ENCODE measurements at places on chromosomes 3 and 15.

DNA sequence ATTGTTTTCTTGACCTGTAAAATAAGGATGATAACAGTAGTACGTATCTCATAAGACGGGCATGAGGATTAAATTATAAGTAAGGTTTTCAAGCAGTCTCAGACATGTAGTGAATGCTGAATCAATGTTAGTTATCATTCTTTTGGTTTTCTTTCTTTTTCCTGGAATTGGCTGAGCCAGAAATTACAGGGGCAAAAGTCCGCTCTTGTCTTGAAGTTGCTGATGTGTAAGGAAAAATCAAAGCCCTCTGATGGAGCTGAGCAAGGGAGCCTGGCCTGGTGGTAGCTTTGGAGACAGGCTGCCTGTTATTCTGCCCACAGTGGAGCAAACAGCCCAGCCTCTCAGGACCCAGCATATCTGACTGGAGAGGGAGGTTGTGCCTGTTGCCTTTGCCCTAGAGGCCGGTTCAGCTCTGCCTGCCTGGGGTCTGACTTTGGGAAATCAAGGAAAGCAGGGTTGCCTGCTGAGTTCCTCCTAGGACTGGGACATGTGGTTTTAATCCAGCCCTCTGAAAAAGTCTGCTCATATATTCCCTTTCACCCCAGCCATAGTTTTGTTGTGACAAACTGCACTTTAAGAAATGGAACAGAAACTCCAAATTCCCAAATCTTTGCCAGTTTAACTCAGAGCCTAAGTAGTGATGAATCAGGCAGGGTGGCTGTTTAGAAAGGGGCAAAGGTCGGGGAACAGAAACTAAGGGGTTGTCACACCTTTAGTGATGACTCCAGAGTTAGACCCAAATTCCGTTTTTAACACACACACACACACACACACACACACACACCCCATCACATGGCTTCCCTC lies 40.1 kb downstream of the GASK1A start:
- no peak for DNase-seq

- no peak for DNase-seq
Observed at GRCh38 chr15:89805241-89806209, 9.1 kb downstream of the ANPEP start.

DNA sequence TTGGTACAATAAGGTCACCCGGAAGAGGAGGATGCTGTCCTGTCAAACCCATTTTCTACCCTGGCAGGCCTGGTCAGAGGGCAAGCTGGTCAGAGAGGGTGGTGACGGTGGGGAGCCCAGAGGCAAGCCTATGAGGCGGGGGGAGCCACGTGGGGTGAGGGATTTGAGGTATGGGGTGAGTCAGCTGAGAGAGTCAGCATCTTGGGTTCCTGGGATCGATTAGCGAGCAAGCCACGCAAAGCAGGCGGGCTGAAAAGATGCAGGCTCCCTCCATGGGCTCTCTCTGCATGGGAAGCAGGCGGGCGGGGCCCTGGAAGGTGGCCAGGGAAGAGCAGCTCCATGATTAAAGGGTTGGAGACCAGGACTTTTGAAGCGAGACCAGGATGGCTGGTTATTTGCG lies 48.1 kb downstream of the MAGEF1 start:
- DNase-seq, result no peak

DNA sequence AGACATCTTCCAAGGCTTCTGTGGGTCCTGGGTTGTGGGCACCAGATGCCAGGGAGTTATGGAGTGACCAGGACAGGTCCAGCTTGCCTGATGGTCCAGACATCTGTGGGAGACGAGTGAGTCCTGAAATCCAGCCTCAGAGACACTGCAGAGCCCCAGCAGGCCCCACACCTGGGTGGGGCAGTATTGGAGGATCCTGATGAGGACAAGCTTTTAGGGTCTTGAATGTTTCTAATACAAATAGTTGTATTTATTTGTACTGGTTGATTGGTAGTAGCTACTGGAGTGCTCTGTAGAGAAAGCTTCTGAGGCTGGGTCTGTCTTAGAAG lies 67.5 kb upstream of the PRR23C start:
- no peak for DNase-seq

DNA sequence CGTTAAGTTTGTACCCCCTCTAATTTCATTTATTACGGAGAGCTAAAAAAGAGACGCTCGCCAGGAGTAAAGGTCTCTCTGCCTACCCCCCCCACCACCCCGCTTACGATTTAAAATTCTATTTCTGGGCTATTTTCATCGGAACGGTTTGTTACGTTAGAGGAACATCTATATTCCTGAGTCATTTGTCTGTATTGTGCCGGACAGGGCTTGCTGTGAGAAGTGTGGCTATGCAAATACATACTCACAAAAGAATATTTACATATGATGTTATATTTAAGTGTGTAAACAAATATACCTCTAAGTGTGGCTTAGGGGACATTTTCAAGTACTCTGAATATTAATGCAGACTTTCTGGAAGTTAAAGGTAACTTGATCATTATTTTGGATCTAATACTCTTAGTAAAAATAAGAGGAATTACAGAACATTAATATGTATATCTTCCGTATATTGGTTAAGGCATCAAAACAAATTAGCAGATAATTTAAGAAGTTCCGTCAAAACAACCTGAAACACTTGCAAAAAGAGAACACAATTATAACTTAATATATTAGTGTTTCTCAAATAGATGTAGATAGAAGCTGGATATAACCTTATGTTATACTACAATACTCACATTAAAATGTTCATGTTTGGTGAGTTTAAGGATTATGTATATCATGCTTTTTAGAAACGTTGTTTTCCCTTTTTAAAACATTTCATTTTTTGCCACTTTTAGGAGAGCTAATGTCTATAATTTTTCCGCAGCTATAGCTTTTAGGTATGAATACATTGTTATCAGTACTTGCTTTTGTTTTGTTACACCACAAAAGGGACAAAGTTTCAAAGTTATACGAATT lies 1.6 kb upstream of the SHOX2 start:
- no peak for DNase-seq

GRCh38 chr3:52228266-52228665 lies 2.8 kb upstream of the TLR9 start:
- DNase-seq, result no peak

DNA sequence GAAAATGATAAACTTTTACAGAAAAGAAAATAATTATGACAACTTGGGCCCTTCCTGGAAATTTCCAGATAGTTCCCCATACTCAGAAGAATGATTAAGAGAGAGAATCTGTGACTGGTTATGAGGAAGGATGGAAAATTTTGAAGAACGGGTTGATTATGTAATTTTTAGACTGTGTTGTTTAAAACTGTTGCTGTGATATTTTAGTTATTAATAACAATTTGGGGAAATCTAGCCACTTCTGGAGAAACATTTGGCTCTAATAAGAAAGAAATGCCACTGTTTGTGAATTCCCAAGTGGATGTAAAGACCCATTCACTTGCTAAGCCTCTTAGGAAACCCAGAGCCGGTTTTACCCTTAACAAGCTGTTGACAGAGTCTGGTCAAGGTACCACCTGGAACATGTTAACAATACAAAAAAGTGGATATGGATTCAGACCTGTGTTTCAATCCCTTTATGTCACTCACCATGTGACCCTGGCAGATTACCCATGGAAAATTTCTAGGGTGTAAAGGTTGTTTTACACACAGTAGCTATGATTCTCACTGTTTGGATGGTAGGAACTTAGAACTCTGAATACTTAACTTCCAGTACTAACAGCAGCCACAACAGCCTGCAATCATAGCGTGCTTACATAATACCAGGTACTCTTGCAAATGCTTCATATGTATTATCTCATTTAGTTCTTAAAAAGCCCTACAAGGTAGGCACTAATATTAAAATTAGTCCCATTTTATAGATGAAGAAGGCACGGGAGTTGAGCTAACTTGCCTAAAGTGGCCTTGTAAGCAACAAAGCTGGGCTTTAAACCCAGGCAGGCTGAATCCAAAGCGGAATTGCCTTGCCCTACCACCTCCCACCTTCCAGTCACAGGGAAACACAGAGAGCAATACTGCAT lies 32.0 kb downstream of the ZBTB38 start:
- DNase-seq, result no peak

DNA sequence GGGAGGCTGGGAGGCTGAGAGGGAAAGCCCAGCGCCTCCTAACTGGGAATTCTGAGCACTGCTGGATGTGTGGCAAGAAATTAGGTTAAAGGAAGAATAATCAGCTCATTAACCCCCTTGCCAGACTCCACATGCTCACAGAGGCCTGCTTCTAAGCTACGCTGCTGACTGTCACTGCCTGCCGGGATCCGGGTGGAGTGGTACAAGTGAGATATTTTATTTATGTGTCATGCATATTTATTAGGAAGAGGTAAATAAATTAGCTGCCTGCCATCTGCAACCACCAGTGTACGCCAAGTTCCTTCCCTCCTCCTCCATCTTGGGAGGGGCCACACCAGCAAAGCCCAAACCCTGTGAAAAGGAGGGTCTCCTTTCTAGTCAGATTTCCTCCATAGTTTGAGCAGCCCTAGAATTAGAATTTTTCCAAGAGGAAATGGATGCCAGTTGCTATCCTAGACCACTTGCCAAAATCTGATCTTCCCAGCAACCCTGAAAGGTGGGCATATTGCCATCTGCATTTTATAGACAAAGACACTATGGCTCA lies 43.5 kb upstream of the GRIP2 start:
- no peak for DNase-seq

GRCh38 chr3:178967177-178967532 lies 104.5 kb downstream of the ZMAT3 start:
- no peak for DNase-seq

GRCh38 chr15:89168316-89168833 lies 53.0 kb downstream of the RLBP1 start:
- DNase-seq, result no peak
